ENCODE measurements at places on chromosomes 13 and 19.

DNA sequence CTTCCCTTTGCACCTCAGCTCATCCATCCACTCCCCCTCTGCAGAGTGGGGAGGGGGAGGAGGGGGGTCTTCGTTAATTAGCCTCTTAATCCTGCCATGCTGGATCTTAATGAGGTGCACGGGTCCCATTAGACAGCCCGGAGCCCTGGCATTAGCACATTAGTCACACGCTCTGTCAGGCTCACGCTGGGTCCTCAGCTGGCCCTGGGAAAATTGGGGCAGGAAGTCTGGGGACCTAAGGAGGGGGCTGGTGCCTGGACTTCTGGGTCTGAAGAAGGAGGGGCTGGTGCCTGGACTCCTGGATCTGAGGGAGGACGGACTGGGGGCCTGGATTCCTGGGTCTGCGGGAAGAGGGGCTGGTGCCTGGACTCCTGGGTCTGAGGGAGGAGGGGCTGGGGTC is 444 bp upstream of the NCCRP1 start:
- DNase-seq: no peak

DNA sequence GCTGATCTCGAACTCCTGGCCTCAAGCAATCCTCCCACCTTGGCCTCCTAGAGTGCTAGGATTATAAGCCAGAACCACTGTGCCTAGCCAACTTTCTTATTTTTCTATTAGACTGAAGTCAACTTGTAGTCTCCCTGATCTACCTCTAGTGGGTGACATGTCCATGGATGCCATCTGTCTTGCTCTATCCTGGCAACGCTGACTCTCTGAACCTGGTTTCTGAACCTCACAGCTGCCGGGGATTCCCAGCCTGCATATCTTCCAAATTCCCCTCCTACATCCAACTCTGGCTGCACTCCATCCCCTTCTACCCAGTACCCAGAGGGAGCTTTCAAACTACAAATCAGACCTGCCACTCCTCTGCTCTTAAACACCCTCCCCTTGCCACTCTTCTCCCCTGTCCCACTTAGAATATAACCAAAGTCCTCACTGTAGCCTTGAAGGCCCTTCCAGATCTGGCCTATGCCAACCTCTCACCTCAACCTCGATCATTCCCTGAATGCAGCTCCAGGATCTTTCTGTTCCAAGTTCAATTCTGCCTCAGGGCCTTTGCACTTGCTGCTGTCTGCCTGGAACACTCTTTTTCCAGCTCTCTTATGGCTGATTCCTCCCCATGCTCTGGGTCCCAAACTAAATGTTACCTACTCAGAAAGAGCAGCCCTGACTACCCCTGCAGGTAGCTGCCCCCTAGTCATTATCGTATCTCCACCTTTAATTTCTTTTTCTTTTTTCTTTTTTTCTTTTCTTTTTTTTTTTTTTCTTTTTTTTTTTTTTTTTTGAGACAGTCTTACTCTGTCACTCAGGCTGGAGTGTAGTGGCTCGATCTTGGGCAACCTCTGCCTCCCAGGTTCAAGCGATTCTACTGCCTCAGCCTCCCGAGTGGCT is 2.2 kb downstream of the CLIP3 start:
- DNase-seq: no peak

DNA sequence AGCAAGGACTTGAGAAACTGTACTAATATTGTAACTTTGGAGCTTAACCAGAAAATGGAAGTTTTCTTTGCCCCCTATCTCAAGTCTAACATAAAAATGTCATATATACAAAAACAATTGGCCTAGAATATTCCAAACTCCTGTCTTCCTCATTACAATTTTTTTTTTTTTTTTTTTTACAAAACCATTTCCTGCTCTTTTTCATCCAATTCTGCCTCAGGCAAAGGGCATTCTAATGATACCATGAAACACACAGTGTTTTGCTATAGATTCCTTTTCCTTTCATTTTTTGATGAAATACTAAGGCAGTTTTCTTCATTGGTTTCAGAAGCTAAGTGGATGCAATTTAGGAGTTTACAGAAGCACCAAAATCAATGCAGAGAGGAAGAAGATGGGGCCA is 119.7 kb downstream of the LHFPL6 start:
- DNase-seq: no peak

- no peak for DNase-seq
Measured at GRCh38 chr19:15113245-15114152, 6.3 kb downstream of the SYDE1 start.

DNA sequence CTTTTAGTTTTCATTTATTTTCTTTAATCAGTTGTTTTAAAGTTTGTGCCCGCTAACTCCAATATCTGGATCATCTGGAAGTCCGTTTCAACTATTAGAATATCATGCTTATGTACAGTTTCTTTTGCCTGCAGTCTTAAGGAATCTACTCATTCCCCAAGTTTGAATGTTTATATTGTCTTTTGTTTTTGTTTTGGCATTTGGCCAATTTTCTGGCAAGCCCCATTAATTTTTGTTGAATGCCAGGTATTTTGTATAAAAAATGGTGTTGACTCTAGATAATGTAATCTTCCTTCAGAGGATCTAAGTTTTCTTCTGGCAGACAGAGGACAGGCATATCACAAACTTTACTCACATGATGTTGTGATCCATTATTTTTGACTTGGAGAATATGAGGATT is 11.1 kb upstream of the ZNF235 start:
- DNase-seq: no peak

GRCh38 chr13:49649963-49650312 is 21.6 kb downstream of the ARL11 start:
- no peak for DNase-seq

GRCh38 chr13:101449790-101450748 is 2.4 kb upstream of the ITGBL1 start:
- DNase-seq: no peak

GRCh38 chr13:67231289-67232000 is 1.3 kb upstream of the PCDH9 start:
- DNase-seq: no peak

DNA sequence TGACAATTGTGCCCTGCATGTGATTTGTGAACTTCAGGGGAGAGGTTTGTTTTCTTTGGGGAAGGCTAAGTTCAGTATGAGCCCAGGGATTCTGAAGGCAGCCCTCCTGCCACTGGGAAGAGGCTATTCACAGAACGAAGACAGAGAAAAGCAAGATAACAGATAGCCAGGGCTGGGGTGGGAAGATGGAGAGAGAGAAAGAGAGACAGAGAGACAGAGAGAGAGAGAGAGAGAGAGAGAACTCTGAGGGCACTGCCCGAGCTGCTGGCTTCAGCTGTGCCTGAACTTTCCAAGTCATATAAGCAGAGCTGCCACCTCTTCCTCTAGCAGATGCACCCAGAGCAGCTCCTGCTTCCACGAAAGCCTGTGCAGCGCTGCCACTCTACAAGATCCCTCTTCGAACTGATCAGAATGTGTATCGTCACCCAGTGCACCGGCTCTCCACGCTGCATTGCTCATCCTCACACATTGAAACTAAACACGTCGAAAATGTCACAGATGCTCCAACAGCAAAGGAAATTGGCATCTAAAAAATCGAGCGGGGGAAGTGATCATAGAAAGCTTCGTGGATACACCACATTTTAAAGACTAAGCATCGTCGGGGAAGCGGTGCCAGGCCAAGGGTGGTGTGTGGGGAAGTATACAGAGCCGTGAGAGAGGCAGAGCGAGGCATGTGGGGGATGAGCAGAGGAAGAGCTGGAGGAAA is 81.8 kb upstream of the SIAH3 start:
- no peak for DNase-seq

- no peak for DNase-seq
Measured at GRCh38 chr19:16328824-16329482, 4.3 kb downstream of the KLF2 start.

- DNase-seq: no peak
Measured at GRCh38 chr13:104024416-104025170, 958.4 kb upstream of the SLC10A2 start.

- no peak for DNase-seq
Measured at GRCh38 chr19:34904664-34905527, 21.8 kb upstream of the ZNF30 start.

GRCh38 chr19:6271251-6271650 is 8.5 kb downstream of the MLLT1 start:
- no peak for DNase-seq

- no peak for DNase-seq
Measured at GRCh38 chr19:5132206-5132560, 163.3 kb downstream of the KDM4B start.

DNA sequence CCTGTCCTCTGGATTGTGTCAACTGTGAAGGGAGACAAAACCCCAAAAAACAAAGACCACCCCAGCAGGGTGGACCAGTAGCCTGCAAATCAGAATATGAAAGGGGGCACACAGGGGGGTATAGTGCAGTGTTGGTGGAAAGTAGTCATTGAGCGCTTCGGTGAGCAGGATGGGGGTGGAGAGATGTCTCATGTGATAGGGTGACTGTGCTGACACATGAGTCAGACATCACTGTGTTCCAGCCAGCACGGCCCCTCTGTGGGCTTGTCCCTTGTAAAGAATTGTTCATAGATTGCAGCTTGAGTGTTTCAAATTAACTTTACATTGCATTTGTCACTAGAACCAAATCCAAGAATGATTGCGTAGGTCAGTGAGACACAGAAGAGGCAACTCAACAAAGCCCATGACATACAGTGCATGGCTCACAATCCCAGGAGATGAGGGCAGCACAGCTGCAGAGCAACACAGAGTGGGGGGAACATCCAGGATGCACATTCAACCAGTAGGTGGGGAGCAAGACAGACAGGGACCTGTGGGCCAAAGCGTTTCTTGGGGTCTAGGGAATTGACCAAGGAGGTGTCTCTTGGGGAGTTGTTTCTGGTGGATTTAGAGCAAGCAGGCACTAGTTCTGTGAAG is 7.5 kb downstream of the ZNF440 start:
- DNase-seq: no peak

DNA sequence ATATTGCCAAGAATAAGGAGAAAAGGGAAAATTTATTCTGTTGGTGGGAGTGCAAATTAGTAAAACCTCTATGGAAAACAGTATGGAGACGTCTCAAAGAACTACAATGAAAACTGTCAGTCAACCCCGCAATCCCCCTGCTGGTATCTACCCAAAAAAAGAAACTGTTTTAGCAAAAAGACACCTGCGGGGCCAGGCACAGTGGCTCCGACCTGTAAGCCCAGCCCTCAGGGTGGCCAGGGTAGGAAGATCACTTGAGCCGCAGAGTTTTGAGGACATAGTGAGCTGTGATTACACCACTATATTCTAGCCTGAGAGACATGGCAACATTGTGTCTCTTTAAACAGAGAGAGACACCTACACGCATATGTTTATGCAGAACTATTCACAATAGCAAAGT is 37.5 kb upstream of the SLITRK1 start:
- DNase-seq: no peak

DNA sequence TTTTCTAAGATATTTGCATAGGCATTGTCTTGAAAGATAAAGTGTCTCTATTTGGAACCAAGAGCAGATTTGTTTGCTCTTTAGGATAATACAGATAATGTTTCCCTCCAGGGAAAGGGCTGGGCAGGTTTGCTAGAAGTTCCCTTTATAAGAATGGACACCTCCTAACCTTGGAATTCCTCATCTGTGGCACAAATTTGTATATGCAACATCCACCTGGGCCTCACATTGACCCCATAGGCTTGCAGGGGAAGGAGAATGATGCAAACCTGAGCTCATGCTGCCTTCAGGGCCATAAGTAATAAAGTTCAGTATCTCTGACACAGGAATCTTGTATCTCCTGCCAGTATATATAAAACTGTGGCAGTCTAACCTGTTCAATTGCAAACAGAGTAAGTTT is 508.4 kb upstream of the MIR17HG start:
- DNase-seq: no peak

DNA sequence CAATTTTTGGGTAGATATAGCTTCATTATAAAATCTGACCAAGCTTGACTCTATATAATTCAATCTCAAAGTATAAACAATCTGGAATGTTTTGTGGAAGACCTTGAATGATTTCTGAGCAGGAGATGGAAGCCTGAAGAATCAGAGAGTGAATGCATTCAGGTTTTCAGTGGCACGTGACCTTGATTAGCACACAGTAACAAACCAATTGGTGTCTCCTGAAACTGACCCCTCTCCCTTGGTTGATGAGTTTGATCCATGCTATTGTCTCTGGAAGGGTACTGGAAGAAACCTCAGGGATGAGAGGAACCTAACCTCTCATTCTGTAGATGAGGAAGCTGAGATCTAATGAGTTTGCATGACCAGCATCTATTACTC is 39.6 kb downstream of the PCDH8 start:
- no peak for DNase-seq
